Lung (tissue), 17 donors: ENCODE measurements at places on chromosomes 5 and 9. TPM values are rescaled to one million over a fixed set of nuclear protein-coding genes. Genes with fewer than 3 reads are reported as not detected.

DNA sequence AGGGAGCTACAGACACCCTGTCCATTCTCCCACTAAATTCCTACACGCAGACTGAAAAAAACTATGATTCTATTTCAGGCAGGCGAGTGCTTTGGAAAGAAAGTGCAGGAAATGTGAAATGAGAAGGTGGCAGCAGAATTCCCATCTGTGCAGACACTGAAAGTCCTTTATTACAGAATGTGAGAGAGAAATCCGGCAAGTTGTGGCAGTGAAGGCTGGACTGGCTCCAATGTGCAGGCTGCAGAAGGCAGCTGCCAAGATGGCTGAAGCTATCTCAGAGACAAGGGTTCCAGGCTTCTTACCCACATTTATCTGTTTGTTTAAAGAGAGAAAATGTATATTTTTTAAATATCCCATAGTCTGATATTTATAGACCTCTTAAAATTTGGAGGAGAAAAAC is 161.8 kb upstream of the VLDLR start:
- DNase-seq = peak; percentile 71

DNA sequence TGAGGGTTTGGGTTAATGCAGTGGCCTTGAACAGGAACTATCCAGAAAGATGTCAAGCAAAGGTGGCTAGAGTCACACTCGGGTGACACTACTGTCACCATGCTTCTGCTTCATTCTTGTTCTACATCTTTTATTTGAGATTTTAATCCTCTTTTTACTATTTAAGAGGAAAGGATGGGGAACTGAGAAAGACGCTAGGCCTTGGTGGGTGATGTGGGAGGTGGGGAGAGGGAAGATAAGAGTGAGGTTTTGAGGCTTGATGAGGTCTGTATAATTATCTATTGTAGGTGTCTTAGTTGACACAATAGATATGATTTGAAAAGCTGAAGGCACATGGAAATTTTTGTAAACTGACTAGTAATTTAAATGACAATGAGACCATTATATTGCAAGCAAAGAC is 3.5 kb upstream of the BASP1 start:
- no peak for DNase-seq

DNA sequence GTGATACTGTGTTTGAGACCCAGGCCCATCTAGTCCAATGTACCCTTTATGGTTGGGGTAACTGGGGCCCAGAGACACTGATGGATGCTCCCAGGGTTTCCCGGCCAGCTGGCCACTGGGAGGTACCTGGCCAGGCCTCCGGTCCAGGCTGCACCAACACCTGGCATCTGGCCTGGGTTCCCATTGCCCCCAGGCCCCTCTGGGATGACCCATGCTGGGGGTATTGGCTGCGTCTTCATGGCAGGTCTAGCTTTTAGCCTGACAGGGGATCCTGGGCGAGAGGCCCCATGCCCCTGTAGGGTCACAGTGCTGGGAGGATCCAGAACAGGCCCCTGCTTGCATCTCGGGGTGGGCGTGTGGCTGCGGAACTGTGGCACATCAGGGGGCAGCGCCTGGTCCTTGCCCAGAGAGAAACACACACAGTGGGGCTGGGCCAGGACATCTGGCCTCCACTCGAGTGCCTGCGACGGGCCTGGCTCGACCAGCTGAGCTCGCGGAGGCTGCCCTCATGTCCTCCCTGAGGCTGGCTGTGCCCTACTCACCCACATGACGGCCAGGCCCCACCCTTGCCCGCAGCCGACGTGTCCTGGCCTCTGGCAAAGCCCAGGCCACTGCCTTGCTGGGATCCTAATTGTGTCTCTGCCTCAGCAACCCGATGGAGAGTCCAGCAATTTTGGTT is 21.5 kb upstream of the COL5A1 start:
- DNase-seq = peak; percentile 5

DNA sequence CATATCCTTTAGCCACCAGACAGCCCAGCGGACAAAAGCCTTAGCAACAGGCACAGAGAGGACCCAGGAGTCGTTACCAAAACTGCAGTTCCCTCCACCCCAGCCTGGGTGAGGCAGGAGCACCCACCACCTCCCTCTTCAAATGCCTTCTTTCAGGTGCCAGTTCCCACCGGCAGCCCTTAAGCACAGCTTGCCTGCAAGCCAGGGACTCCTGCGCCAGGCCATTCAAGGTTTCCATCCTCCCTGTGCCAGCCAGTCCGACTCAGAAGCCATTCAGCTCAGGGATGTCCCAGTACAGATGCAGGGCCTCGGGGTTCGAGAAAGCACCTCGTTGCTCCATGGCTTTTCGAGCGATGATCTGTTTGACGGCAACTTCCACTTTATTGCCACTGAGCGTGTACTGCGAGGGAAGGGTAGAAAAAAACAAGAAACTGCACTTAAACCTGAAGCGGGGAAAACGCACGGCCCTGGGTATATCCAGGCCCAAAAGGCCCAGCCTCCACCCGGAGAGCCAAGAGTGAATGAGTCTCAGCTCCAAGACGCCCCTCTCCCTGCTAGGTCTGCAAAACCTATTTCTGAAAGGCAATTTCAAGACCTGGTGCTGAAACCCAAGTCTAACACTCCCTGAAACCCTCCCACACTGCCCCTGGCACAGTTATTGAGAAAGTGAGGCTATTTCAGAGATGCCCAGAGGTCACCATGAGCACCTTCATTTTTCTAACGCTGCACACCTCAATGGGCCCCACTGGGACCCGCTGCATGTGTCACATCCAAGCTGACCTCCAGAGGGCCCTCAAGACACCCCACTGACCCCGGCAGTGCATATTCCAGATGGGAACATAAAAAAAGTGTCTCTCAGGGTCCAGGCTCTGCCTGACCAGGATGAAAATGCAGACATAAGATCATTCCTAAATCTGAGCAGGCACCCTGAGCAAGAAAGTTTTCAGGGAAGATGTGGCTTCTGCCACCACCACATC is 36.8 kb upstream of the ZNF354A start:
- no peak for DNase-seq

DNA sequence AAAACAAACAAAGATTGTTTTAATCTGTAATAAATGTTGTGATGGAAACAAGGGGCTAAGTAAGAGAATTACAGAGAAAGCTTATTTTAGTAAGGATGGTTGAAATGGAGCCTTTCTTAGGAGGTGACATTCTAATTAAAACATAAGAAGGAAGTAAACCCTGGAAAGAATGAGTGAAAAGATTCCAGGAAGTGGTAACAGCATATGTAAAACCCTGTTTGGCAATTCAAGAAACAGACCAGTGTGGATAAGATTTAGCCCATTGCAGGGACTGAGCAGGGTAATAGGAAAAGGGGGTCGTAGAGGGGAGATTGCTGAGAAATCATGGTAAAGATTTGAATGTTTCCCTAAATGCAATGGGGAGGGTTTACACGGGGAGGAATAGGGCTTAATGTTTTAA is 21.6 kb upstream of the PIP5K1B start:
- DNase-seq = no peak

DNA sequence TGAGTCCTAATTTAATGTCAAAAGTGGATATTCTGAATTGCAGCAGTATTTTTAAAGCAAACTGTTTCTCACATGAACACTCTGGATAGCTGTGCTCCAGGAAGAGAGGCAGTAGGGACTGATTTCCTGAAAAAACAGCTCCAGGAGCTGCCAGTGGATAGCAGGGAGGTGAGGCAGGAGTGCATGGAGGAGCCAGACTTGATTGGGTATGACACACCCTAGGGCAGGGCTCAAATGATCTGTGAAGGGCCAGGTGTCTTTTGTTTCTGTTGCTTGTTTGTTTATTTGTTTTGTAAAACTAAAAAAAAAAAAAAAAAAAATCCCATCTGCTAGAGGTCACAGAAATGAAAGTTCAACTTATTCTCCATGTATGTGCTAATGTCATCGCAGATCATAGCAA is 83.4 kb downstream of the ADRB2 start:
- no peak for DNase-seq

- DNase-seq = no peak
Observed at GRCh38 chr5:145236983-145237382, 598.2 kb downstream of the PRELID2 start.

Gene TAF11L10
- not detected for total RNA-seq

Gene GZMA
- 2.4 TPM for total RNA-seq

Gene SLC6A7
- total RNA-seq = 0.06 TPM

Gene UQCRQ
- 359 TPM for total RNA-seq
